Foreskin keratinocyte (primary cell): ENCODE measurements at places on chromosomes 1 and 21. TPM values are rescaled to one million over a fixed set of nuclear protein-coding genes. Genes with fewer than 3 reads are reported as not detected.

The F5 gene
- polyA plus RNA-seq, result not detected in 2 replicates

The CASZ1 gene
- polyA plus RNA-seq, result 2.7 and 3.5 TPM in 2 replicates

GRCh38 chr1:228393268-228393701 lies 13.3 kb downstream of the TRIM11 start:
- DNase-seq, result no peak

DNA sequence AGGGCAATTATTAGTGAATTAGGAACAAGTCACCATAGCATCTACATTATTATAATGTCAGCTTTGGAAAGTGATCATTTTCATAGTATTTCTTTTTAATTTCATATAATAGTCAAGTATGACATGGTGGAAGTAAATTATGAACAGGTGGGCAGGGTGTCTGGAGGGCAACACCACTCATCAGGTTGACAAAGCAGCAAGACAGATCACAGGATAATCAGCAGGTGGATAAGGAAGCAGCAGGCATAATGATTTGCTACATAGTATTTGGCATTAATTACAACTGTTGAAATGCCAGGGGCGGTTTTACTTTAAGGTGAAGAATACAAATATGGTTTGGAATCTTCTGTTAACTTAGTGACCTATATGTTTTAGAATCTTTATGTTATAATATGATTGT lies 1342.2 kb downstream of the PLA2G4A start:
- DNase-seq, result no peak

DNA sequence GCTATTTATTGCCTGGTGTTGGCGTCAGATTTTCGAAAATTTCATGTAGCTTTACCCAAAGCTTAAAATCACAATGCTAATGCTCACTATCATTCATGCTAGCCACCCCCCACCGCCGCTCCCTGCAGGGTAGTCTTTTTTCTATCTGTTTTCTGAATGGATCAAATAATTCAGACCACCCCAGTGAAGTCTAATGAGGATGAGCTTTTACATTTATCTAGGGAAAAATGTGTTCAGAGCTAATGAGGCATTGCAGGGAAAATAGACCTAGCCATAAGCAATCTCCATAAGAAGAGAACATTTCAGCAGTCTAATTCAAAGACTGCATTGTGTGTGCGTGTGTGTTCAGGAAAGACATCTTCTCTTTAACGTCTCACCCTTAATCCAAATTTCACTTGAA lies 533.0 kb upstream of the PRMT6 start:
- DNase-seq, result no peak

GRCh38 chr1:198125995-198126735 lies 30.6 kb upstream of the NEK7 start:
- DNase-seq, result no peak
